ENCODE measurements at places on chromosomes 6 and 20. TPM values are rescaled to one million over a fixed set of nuclear protein-coding genes. Genes with fewer than 3 reads are reported as not detected.

Gene PDE7B
- polyA plus RNA-seq, result 8.6 TPM

Gene HLA-DQB1
- 5.0 TPM for polyA plus RNA-seq

Gene NRN1
- 29.4 TPM for polyA plus RNA-seq

Gene PHACTR1
- polyA plus RNA-seq, result 6.3 TPM

Gene TP53TG5
- polyA plus RNA-seq, result 0.73 TPM

Gene PKIG
- polyA plus RNA-seq, result 46.3 TPM

Gene OPN5
- polyA plus RNA-seq, result 0.20 TPM

Gene SLC22A7
- polyA plus RNA-seq, result not detected

Gene FABP7
- polyA plus RNA-seq, result 1.0 TPM

Gene TEAD3
- polyA plus RNA-seq, result 67.3 TPM

Gene MTFR2
- polyA plus RNA-seq, result 1.6 TPM

- DNase-seq, result peak; percentile 64
Observed at GRCh38 chr20:62143957-62144825, 622 bp downstream of the SS18L1 start.

DNA sequence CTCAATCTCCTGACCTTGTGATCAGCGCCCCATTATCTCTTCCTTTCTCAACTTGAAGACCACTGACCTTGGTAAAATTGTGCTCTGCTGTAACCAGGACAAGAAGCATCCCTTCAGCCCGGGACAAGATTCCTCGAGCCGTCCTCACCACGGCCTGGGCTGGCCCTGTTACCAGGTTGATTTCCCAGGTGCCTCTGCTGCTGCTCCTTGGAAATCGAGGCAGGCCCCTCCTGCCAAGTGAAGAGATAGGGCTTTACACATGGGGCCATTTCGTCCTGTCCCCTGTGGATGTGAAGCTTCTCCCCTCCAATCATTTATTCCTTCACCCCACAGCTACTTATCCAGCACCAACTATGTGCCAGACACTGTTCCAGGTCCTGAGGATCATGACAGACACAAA, 21.5 kb downstream of the RAB44 start:
- no peak for DNase-seq

DNA sequence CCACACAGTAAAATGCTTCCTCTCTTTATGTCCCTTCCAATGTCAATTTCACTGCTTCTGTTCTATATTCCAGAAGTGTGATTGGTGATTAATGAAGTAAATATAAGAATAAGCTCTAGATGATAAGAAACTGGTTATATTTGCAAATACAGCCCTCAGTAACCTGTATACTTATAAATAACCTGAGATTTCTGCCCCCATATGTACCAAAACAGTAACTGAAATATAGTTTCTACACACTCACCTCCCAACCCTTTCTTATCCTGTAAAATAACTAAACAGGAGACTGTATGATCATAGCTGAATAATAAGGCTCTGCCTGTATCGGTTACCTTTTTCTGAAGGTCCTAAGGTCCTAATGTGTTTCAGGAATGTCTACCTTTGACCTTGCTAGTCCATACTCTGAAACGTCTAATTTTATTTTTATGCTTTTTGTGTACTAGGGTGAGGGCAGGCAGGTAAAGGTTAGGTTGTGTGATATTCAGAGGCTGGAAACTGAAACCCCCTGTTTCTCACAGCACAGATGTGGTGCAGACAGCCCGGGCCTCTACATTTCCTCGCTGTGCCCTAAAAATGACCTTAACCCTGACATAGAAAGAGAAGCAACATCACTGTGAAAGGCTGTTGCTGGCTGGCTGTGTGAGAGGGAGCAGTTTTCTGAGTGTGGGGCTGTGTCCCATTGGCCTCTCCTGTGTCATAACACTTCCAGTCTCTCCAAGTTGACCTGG, 378.8 kb downstream of the CENPW start:
- no peak for DNase-seq

GRCh38 chr6:138956244-138956924, 31.7 kb downstream of the REPS1 start:
- DNase-seq, result no peak

GRCh38 chr6:68527691-68528090, 107.4 kb upstream of the ADGRB3 start:
- DNase-seq, result no peak

DNA sequence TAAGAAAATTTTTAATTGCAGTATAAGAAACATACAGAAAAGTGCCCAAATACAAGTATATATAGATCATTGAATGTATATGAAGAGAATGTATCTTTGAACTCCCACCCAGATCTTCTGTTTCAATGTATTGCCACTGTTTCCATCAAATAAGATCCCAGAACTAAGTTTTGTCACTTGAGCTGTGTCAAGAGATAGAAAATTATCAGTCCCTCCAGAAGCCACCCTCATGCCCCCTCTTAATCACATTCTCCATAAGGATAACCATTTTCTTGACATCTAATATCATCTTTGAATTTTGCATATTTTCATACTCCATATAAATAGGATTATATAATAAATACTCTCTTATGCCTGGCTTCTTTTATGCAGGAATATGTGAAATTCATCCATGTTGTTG, 20.3 kb downstream of the GPX5 start:
- no peak for DNase-seq

- DNase-seq, result no peak
Observed at GRCh38 chr6:161568885-161569456, 295.1 kb upstream of the AGPAT4 start.

- no peak for DNase-seq
Observed at GRCh38 chr20:2283706-2284423, 11.9 kb upstream of the TGM3 start.

DNA sequence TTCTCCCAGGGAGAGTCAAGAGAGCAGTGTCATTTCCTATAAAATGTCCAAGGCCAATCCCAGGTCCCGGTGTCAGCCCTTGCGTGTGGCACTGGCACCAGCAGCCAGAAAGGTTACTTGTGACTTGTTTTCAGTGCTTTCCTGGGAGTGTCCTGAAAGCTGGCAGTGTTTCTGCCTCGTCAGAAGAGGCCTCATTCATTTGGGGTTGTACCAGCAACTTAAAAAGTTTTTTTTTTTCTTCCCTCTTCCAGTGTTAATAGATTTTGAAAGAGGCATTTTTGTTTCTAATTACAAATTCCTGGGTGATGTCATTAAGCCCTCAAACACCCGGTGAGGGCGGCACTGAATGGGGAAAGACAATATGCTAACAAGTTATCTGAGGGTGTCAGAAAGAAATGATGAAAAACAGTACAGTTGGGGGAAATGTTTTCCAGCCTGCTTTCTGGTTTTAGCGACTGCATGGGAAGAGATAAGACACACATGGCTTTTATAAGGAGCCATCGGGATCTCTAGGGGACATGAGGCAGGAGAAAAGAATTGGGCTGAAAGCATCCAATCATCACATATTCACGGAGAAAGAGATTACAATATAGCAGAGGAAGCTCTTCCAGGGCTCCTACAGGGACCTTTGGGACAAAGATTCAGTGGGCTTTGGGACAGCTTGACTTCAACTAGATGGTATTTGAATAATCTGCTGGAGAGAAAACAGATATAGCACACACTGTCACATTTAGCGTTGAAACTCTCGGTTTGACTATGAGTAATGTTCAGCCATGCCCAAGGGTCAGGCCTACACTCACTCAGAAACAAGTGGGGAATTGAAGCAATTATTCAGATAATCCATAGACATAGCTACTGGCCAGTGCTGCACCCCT, 153.0 kb downstream of the BCAS1 start:
- peak; percentile 75 for DNase-seq

DNA sequence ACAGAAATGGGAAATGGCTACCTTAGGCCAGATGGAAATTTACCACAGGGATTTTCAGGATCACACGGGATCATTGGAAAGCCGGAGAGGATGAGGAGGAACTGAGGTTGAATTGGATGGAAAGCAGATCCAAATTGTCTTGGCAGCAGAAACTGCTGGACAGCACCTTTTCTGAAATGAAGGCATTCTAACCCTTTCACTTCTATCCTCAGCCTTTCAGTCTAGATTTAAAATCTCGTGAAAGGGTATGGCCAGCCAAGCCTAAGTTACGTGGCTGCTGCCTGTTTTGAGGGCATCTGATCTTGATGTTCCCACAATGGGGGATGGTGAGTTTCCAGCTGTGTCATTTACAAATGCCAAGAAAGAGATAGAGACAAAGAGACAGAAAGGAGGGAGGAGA, 358.2 kb downstream of the KIF16B start:
- peak; percentile 63 for DNase-seq

DNA sequence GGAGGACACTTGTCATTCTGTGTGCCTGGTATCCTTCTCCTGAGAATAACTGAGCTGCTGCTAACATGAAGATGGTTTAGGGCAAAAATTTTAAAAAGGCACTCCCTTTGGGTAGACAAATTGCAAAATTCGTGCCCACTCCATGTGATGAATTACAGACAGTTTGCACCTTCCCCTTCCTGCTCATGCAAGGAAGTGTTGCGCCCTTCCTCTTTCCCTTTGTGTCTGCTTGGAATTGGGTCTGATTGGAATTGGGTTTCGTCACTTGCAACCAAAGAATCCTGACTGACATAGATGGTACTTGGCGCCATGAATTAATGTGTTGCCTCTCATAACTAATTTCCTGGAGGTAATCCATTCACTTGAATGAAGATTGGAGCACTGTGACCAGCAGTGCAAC, 62.3 kb upstream of the SHLD1 start:
- DNase-seq, result peak; percentile 18

Measured in muscle of leg (tissue), 16 donors.